Left lung (tissue), 14 donors: ENCODE measurements at places on chromosomes 16 and 17. TPM values are rescaled to one million over a fixed set of nuclear protein-coding genes. Genes with fewer than 3 reads are reported as not detected.

GRCh38 chr17:38710985-38711384 lies 5.9 kb downstream of the MLLT6 start:
- no peak for DNase-seq

DNA sequence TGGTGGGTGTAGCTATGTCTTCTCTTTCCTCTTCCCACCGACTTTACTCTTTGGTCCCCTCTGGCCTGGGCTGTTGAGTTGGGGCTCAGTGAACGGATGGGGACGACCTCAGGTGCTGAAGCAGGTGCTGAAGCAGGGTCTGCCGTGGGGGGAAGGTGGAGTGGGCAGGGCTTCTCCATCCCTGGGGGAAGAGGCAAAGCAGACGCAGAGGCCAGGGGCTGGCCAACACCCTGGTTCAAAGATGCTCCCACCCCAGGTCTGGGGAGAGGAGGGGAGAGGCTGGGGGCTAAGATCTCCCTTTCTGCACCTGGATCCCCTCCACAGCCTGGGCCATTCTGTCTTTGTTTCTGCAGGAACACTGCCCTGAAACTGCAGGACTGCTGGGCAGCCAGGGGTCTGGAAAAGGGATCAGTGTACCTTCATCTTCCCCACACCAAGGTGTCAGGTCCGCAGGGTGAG lies 22.9 kb downstream of the ALOX12B start:
- no peak for DNase-seq

JUP gene
- 94.2 TPM for total RNA-seq

DNA sequence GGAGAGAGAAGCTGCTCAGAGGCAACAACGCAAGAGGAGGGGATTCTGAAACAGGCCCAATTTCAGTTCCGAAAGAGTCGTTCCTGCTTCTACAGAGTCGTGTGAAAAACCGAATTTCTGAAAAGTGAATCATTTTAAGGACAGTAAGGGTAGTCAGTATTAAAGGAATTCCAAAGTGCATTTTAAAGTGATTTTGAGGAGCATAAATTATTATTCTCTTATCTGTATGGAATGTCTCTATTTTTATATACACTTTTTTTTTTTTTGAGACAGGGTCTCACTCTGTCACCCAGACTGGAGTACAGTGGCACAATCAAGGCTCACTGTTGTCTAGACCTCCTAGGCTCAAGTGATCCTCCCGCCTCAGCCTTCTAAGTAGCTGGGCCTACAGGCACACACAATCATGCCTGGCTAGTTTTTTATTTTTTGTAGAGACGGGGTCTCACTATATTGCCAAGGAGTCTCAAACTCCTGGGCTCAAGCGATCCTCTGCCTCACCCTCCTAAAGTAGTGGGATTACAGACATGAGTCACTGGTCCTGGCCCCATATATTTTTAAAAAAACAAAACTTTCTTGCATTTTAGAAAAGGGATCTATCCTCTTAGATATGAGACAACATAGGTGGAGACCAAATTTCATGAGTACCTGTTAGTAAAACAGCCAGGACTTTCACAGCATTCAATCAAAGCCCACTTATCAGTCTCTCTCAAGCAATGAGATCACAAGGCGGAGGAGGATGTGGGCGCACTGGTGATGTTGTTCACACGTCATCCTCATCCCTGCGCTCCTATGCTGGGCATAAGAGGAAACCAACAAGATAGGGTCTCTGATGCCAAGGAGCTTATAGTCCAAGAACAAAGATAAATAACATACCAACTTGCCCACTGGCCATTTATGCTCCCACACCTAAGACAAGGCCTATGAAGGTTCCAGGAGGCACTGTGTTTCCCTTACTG lies 53.2 kb downstream of the SMG6 start:
- DNase-seq, result no peak

GRCh38 chr16:66293207-66293735 lies 73.2 kb upstream of the CDH5 start:
- no peak for DNase-seq

MYO1D gene
- total RNA-seq, result 62.0 TPM

- no peak for DNase-seq
Observed at GRCh38 chr17:4994081-4994595, 3.2 kb downstream of the INCA1 start.

DNA sequence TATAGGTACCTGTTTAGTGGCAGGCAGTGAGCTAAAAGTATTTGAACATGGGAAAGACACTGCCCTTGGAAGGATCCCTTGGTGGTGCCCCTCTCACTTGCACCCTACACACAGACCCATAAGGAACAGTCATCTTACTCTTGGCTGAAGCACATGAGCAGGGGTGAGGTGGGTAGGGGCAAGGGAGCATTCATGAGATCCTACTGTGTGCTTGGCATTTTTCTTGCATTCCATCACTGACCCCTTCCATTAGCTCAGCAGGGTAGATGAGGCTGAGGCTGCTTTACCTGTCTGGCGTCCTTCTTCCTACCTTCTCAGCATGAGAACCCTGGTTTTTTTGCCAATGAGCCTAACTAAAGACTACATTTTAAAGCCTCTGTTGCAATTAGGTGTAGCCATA lies 48.3 kb downstream of the CCT6B start:
- DNase-seq, result no peak

YPEL2 gene
- total RNA-seq, result 23.6 TPM

DNA sequence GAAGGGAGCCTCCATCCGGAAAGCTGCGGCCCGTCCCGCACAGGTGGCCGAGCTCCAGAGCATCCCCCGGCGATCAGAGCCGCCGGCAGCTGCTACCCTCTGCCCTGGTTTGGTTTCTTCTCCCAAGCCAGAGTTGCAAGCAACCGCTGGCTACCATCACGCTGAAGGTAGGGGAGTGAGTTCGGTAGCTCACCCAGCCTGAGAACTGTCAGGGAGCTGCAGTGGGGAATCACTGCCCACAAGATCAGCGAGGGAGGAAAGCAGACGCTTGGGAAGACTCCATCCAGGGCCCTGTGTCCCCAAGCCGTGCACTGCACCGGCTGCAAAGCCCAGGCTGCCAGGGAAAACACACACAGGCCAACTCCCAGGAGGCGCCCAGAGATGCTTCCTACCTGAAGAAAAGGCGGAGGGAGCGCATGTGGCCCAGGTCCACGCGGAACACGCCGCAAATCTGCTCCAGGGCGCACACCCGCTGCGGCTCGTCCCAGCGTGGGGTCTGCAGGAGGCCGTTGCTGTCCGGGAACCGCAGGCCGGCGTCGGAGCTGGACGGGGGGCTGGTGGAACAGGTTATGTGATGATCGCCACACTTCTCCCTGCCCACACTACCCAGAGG lies 83.3 kb downstream of the TBC1D16 start:
- DNase-seq, result no peak
